ENCODE measurements at places on chromosomes 5 and 9.
A peak's percentile ranks its signal among the peaks of the same experiment; 100 is the strongest.

GRCh38 chr5:55533521-55534435 lies 986 bp downstream of the PLPP1 start:
- DNase-seq, result peak; percentile 35

DNA sequence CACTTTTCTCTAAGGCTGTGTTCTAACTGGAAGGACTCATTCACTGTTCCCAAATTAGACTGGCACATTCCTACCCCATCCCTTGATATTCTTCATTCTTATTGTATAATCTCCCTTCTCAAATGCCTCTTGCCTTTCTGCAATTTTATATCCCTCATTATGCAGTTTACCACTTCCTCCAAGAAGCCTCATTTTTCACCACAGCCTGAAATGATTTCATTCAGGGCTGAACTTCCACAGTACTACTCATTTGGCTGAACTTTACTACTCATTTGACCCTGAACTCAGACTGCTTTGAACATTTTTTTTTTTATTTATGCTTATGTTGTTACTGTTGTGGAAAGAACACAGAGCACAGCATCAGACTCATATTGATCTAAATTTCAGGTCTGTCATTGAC lies 32.7 kb downstream of the GRIA1 start:
- DNase-seq, result no peak

DNA sequence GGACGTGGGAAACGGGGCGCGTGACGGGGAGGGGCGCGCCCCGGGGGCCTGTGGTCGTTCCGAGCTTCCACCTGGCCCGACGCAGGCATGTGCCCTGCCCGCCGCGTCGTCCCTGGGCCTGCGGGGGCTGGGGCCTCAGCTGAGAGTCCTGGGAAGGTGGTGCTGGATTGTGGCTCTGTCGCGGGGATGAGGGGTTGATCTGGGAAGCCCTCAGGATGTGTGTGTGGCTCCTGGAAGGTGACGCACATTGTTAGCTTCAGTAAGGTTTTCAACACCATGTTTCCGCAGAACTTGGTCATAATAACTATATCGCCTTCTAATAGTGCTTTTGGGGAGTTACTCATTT lies 589.1 kb downstream of the MTRR start:
- peak; percentile 25 for DNase-seq

DNA sequence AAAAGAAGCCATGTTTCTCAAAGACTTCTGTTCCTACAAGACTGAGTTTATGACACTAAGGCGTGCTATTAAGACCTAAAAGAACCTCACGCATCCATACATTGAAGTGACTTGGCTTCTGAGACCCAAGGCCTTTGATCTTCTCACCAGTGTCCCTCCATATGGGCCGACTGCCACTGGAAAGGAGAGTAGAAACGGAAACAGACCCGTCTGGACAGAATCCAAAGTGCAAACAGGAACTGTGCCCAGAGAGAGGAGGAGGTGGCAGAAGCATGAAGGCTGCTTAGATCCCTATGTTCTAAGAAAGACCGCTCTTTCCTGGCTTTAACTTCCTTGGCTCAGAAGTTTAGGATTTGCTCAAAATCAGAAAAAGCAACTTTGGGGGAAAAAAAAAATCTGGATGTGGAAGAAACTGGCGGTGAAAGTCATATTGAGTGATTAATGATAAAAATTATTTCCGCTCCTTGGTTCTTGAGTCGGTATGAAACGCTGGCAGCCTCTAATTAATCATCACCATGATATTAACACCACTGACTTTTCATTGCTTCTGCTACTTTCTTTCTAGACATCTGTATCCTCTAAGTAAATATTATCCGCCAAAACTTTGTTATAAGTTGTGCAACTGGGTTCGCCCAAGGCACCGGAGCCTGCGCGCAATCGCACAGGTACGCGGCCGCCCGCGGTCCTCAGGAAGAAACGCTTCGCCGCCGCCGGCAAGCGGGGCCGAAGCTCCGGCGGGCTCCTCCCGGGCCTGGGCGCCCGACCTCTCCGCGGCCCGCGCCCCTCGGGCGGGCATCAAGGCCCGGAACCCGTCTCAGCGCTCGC lies 726 bp downstream of the DAP start:
- peak; percentile 65 for DNase-seq

GRCh38 chr9:88776717-88777497 lies 214.4 kb upstream of the S1PR3 start:
- peak; percentile 87 for DNase-seq

- no peak for DNase-seq
Measured at GRCh38 chr5:56344594-56344993, 111.5 kb upstream of the ANKRD55 start.

DNA sequence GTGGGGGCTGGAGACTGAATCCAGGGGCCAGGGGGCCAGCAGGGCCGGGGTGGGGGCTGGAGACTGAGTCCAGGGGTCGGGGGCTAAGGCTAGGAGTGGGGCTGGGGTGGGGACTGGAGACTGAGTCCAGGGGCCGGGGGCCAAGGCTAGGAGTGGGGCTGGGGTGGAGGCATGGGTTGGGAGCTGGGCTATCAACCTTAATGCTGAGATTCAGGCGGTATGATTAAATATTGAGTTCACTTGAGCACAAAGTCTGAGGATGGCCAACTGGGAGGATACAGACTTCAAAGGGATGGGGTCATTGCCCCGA lies 17.0 kb upstream of the LRRC14B start:
- DNase-seq, result no peak

DNA sequence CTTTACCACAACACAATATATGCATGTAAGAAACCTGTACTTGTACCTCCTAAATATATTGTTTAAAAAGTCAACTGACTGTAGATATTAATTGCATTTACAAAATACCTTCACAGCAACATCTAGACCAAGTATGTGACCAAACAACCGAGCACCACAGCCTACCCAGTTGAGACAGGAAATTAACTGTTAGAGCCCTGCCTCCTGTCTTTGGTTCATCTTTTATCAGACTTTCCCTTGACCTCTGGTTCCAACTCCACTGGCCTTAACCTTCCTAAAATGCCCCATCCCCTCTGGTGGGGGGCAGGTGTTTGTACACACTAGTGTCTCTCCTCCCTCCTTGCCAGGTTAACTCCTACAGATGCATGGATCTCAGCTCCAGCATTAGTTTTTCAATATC lies 155.0 kb upstream of the PANK3 start:
- DNase-seq, result no peak

DNA sequence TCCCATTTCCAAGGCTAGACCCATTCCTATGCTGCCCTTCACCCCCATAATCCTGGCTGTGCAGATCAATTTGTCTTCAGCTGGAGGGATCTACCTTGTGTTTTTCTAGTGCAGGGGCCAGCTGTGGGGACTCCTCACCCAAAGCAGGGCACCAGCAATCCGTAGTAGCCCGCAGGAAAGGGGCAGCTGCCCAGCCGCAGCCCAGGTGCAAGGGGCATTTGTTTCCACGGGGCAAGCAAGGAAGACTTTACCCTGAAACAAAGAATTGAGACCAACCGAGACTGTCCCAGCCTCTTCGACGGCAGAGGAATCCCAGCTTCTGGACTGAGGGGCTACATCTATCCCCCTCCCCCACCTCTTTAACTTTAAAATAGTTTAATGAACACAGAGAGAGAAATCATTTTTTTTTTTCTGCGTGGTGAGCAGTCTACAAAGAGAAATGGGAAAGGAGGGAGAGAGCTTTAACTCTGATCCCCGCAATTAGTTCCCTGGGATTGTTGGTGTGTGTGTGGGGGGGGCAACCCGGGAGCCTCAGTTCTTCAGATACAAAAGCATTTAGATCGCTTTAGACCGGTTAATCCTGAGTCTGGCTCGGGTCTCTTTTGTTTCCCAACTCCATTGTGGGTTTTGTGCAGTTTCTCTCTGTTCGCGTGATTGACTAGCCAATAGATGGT lies 10.6 kb upstream of the LHX2 start:
- no peak for DNase-seq

- no peak for DNase-seq
Measured at GRCh38 chr9:18488886-18489285, 14.9 kb downstream of the ADAMTSL1 start.

DNA sequence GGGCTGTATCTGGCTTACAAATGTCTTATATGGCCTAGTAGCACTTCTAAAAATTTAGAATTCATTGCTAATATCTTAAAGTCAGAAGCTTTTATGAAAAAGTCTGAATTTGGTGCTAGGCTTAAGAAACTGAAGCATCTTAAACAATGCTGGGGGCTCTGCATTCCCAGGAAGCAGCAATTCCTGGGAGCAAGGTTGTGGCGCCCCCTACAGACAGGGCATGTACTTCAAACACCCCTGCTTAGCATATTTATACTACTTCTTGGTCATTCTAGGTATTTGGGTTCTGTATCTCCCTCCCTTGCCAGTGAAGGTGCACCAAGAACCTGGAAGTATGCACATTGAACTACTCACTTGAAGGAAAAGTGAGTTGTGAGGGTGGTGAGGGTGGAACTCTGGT lies 64.6 kb upstream of the GRIA1 start:
- DNase-seq, result no peak

DNA sequence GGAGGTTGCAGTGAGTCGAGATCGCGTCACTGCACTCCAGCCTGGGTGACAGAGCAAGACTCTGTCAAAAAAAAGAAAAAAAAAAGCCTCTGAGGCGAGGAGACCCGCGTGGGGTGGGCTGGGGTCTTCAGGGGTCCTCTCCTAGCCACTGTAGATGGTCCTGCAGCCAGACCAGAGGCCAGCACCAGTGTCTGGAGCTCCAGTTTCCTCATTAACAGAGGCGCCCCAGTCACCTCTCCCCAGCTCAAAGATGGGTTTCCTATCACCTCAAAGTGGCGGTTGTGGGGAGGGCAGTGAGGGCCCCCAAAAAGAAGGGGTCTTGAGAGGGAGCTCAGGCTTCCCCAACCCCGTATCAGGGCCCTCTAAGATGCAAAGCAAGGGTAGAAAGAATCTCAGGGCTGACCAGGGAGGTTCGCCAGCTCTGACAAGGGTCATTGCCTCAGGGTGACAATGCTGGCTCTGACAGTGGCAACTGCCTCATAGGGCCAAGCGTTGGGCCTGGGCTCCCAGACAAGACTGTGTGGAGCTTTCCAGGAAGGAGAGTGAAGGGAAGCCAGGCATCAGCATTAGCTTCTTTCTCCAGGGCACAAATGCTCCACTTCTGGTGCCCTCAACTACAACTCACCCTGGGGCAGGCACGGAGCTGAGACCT lies 15.0 kb downstream of the STK10 start:
- no peak for DNase-seq

DNA sequence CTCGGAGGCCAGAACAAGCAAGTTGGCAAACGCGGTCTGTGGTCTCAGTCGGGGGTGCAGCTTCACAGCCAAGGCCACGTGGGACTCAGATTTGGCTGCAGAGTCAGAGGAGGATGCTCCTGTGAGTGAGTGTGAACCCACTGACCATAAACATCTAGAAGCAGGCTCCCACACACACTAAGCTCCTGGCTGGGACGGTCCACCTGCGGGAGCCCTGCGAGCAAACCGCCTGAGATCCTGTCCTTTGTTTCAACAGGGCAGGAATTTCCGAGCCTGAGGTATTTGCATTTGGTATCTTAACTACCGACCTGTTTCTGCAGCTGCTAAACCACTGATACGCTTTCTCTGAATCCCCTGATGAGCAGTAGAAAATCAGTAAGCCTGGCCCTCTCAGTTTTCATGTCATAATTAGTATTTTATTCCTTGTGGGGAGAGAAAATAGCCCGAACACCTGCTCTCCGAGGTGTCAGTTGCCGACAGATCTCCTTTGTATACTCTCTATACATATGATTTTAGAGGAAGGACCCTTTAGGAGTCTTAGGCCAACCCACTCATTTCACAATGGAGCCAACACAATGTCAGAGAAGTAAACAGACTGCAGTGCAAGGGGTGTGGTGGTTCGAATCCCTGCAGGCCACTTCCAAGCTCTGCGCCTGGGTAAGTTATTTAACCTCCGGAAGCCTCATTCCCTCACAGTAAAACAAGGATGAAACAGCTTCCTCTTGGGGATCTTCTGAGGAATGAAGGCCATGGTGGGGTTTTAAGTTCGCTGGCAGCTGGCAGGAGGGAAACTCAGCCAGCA lies 40.9 kb upstream of the PWWP2A start:
- no peak for DNase-seq

DNA sequence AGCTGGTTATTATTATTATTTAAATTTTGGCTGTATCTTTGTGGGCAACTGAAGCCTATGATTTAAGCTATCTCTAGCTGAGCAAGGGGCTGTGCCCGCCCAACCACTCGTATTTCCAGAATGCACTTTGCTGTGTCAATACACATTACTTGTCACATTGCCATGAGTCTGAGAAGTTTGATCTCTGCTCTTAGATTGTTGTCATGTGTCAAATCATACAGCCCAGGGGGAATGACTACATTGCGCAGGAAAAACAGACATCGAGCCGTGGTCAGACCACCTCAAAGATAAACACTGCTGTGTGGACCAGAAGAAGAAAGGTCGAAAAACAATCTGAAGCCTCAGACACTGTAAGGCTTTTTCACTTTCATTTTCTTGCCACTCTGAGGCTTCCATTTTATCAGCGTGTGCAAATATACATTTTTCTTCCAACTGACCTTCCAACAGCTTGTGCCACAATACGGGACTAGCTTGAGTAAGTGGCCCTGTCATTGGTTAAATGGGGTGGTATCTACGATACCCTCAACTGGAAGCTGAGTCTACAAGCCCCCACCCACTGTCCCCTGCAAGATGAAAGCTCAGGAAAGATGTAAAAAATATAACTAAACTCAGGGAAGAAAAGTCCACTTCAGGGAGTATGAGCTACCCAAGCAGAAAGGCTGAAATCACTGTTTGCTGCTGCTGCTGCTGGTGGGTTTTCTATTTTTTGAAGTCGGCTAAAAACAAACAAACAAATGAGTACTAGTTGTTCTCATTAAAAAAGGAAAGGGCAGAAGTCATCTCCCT lies 603.0 kb downstream of the BNC2 start:
- peak; percentile 61 for DNase-seq

- DNase-seq, result peak; percentile 94
Measured at GRCh38 chr9:127555840-127556820, 55.9 kb upstream of the STXBP1 start.

DNA sequence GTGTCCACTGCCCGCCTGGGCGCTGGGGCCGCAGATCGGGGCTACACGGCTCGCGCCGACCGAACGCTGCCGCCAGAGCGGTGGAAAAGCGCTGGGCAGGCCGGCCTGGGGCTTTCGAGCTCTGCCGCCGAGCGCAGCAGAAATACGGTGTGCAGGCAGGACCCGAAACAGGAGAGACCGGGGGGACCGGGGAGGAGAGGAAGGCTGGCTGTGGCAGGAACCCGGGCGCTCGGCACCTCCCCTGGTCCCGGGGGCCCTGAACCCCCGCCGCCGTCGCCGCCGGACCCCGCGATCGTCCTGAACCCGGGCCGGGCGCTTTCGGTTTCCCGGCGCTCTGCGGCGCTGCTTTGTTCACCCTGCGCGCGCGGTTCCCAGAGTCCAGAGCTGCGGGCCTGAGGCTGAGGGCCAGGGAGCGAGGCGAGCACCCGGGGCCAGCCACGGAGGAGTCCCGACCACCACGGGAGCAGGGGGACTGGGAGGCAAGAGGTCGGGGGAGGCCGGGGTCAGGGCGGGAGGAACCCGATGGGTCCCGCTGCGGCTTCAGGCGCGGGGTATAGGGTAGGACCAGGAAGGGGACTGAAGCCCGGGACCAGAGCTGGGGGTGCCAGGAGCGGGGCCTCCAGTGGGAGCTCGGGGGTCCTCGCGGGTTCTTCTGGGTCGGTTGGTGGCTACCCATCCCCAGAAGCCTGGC lies 12.0 kb downstream of the IRX2 start:
- DNase-seq, result peak; percentile 9

- peak; percentile 49 for DNase-seq
Measured at GRCh38 chr5:137737349-137738131, 1.7 kb upstream of the KLHL3 start.

GRCh38 chr9:137267933-137268355 lies 9.6 kb upstream of the TOR4A start:
- DNase-seq, result no peak

- DNase-seq, result no peak
Measured at GRCh38 chr5:61632064-61632463, 300.0 kb downstream of the ZSWIM6 start.

GRCh38 chr9:94826044-94826443 lies 99.5 kb downstream of the AOPEP start:
- DNase-seq, result no peak

Data from fibroblast of the aortic adventitia (primary cell).